T-helper 2 cell (primary cell): ENCODE measurements at places on chromosomes 5 and 9.

- no peak for DNase-seq
Measured at GRCh38 chr5:33227746-33228145, 213.0 kb upstream of the TARS1 start.

DNA sequence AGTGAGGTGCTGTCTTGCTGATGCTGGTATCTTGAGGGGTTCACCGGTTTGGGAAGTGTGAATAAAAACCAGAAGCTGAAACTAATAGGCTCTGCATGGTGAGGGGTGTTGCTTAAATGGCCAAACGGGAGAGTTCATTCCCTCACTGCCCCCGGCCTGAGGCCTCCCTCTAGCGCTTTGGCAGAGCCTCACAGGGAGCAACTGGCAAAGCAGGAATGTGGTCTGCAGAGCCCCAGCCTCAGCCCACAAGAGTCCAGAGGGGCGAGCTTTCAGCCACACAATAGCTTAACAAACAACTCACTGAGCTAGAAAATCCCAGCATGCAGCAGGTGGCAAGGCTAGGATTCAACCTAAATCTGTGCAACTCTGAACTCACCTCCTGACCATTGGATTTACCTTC lies 234.8 kb downstream of the MED10 start:
- DNase-seq = no peak

DNA sequence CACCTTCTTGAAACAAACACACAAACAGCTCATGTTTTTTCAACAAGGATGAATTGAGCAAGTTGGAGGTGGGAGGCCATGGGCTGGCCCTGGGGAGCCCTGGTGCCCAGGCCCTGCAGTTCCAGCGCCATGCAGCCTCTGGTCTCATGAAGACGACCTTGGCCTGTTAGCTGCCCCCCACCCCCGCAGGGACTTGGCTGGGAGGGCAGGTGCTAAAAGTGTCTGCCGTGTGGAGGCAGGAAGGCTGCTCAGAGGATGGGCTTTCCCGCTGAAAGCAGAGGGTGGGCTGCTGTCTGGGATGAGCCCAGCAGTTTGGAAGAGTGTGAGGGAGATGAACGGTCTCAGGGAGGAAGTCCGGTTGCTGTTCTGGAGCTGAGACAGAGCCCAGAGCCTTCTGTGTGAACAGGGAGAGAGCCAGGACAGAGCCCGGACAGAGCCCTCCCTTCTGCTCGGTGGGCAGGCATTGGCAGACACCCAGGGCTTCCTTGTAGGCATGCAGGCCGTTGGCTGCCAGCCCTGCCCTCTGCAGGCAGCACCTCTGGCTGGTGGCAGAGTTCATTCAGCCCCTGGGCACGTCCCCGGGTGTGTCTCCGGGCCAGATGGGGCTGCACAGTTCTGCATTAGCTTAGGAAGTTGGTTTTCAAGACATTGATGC lies 18.7 kb downstream of the ROPN1L start:
- no peak for DNase-seq

- DNase-seq = no peak
Measured at GRCh38 chr9:3479514-3480352, 46.1 kb downstream of the RFX3 start.

GRCh38 chr5:90983148-90983547 lies 400.0 kb downstream of the ARRDC3 start:
- DNase-seq = no peak

GRCh38 chr9:128992995-128993394 lies 35.1 kb downstream of the SH3GLB2 start:
- no peak for DNase-seq

DNA sequence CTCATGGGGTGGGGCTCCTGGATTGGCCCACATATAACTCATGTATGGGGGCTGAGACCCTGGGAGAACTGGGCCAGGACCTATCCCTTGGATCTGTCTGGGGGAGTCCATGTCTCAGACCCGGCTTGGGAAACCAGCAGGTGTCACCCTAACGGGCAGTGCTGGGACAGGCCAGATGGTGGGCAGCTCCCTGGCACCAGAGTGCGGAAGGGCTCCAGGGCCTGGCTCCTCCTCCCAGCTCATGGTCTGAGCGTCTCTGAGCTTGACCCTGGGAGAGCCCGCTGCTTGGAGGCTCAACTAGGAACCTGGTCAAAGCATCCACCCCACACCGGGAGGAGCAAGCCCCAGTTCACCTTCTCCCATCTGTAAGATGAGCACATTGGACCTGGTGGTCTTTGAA lies 15.5 kb upstream of the NCS1 start:
- DNase-seq = no peak

DNA sequence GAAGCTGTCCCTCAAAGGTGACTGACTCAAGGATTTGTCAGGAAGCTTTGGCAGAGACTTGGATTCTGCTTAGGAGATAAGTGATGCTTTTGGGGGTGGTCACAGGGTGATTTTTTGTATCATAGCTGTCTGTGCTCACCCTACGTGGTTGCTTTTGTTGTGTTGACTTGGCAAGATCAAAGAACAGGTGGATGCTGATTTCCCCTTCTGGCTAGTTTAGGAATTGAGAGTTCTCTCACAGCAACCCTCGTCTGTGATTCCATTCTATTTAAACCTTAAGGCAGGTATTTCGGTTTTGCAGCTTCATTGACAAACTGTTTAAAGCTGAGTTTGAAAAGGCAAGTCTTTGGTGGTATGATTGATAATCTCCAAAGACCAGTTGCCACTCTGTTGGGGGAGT lies 27.2 kb downstream of the ARHGAP26 start:
- no peak for DNase-seq

DNA sequence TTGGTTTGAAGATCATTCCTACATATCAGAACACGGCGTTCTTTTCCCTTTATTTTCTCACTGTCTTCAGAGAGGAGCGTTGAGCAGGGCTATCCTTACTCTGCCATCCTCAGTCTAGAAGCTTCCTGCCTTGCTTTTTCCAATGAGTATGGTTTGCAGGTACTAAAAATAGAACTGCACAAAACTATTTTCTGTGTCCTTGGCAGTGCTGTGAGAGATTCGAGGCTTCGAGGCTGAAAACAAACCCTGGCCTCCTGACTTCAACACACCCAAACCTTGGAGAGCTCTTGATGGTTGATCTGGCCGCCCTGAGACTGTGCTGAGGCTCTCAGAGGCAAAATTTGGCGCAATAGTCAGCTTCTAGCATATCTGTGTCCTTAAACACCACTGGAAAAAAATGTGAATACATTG lies 78.9 kb downstream of the GOLPH3 start:
- DNase-seq = no peak

DNA sequence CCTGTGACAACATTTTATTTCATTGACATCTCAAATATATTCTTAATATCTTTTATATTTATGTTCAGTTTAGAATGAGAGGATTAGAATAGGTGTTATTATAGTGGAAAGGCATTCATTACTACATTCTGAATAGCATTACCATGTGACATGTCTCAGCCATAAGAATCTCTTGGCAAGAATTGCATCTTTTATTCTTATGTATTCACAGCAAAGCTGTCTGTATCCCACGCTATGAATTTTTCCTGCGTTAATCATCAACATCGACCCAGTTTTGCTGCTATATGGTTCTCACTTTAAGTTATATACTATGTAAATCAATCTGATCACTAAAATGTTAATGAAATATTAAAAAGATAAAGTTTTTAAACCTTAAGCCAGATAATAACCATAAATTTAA lies 248.6 kb downstream of the TMEM232 start:
- no peak for DNase-seq

GRCh38 chr5:117131876-117132275 lies 557.3 kb upstream of the SEMA6A start:
- no peak for DNase-seq

- DNase-seq = no peak
Measured at GRCh38 chr9:22039258-22039657, 30.2 kb upstream of the CDKN2B start.

DNA sequence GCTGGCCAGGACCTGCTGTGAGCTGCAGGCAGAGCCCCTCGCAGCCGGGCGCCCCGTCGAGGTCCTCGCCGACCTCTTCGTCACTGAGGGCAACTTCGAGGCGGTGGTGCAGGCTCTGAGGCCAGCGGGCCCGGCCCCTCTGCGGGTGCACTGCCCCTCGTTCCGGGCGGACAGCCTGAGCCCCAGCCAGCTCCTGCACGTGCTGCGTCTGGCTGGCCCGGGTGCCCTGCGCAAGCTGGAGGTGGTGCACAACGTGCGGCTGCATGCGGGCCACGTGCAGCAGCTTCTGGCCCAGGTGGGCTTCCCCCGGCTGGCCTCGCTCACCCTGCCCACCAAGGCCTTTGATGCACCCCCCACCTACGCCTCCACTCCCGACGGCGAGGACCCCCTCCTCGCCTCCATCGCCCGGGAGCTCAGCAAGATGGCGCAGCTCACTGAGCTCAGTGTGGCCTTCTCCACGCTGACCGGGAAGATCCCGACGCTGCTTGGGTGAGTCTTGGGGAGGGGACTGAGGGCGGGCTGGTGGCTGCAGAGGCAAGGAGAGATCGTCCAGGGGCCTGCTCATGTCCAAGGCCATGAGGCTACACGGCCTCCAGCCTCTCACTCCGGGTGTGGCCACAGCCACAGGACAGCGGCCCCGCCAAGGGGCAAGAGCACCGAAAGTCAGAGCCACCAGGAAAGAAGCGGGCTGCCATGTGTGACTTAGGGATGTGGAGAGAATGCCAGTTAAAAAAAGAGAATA lies 825 bp downstream of the LRRC14B start:
- DNase-seq = no peak

GRCh38 chr5:102611312-102611711 lies 112.5 kb upstream of the SLCO6A1 start:
- DNase-seq = no peak

- no peak for DNase-seq
Measured at GRCh38 chr9:135791431-135792267, 89.7 kb downstream of the KCNT1 start.
